ENCODE measurements at places on chromosomes 6 and 20.

- no peak for DNase-seq
Measured at GRCh38 chr6:3431994-3432393, 24.9 kb downstream of the SLC22A23 start.

DNA sequence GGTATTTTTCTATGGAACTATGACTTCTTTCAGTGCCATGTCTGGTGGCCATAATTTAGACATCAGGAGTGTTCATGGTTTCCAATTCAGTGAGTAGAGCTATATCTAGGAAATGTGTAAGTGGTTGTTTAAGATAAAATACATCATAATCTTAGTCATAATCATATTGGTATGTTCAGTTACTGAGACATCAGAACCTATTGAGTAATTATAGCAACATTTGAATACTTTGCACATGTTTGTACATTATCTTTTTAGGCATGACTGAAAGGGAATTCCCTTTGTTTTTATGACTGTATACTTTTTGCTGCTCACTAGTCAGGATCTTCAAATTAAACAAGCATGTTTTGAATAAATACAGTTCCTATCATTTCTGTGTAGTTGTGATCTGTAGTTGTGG, 64.0 kb downstream of the STXBP5 start:
- DNase-seq = no peak

GRCh38 chr6:156017838-156018237, 562.2 kb upstream of the NOX3 start:
- no peak for DNase-seq

GRCh38 chr20:15700147-15700765, 873.0 kb downstream of the KIF16B start:
- no peak for DNase-seq

DNA sequence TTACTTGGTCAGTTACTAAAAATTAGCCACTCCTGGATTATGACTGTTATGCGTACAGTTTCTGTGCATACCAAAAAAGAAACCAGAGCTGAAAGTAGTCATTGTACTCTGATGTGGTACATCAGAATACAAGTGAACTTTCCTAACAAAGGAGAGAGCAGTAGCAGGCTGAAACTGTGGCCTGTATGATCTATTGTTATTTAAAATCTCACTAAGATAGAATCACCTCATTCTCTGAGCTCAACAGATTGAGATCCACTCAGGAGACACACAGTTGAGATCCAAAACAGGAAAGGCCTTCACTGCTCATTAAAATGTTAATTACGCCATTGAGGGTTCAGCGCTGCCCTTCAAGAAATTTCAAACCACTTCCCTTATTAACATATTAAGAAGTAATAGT, 576.4 kb downstream of the LMBRD1 start:
- no peak for DNase-seq

DNA sequence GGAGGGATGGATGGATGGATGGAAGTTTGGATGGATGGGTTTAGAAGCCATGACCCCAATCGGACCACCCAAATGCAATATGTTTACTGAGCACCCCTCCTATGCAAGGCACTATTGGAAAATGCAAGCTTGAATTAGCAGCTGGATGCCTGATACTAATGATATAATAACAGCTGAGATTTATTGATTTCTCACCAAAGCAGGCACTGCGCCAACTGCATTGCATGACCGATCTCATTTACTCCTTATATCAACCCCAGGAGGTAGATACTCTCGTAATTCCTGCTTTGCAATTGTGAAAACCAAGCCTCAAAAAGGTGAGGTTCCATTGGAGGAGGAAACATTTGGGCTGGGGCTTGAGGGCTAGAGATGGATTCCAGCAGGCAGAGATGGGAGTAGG, 89.7 kb downstream of the KCNB1 start:
- no peak for DNase-seq
